Cortex of kidney (tissue), 1 donor: ENCODE measurements at places on chromosomes 4 and X.

DNA sequence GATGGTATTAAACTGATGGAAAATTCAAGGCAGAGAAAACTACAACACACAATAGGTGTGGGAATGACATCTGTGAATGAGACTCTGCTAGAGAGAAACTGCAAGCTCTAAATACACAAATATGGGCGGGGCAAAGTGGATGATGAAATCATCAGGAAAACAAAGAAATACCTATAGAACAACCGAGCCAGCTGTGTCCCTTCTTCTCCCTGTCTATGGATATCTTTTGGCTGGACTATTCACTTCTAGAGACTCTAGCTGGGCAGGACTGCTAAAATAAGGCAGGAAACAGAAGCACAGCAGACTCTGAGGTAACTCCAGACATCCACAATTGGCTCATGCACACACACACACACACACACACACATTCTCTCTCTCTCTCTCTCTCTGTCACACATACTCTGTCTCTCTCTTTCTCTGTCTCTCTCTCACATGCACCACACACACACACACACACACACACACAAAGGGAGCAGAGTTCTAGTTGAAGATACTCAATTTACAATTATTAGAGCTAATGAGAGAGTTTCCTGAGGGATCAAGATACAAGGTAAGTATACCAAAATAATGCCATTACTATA lies 27.2 kb upstream of the EDNRA start:
- DNase-seq = no peak

DNA sequence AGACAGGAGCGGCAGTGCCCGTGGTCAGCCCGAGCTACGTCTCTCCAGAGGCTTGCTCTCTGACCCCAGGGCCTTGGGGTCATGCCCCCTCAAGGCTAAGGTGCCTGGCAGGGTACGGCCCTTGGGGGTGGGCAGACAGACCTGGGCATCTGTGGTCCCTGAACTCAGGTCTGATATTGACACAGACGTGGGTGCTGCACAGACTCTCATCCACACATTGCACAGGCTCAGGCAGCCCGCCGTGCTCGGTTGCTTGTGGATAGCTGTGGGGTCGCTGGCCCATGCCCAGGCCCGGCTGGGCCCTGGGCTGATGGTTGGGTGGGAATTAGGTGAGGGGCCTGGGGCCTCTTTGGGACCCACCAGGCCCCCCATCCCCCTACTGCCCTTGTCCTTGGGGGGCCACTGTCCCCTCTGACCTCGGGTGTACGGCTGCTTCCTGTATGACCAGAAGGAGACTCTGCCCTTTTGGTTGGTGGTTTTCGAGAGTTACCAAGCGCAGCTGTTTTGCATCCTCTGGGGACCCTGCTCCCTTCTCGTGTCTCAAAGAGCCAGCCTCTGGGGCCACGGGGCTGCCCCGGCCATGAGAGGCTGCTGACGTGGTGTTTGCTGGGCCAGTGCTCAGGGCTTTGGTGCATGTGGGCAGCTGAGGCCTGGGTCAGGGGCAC lies 10.1 kb downstream of the FGFRL1 start:
- no peak for DNase-seq

DNA sequence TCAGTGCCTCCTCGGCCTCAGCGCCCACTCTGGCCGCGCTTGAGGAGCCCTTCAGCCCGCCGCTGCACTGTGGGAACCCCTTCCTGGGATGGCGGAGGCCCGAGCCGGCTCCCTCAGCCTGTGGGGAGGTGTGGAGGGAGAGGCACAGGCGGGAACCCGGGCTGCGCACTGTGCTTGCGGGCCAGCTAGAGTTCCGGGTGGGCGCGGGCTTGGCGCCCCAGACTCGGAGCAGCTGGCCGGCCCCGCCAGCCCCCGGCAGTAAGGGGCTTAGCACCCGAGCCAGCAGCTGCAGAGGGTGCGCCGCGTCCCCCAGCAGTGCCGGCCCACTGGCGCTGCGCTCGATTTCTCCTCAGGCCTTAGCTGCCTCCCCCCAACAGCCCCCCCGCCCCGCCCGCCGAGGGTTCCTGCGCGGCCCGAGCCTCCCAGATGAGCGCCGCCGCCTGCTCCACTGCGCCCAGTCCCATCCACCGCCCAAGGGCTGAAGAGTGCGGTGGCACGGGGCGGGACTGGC lies 1137.0 kb downstream of the PCDH18 start:
- DNase-seq = no peak

- DNase-seq = no peak
These were observed 211.0 kb downstream of the KCTD8 start for GRCh38 chr4:44237643-44238042.
